ENCODE measurements at places on chromosomes 11 and 22.

DNA sequence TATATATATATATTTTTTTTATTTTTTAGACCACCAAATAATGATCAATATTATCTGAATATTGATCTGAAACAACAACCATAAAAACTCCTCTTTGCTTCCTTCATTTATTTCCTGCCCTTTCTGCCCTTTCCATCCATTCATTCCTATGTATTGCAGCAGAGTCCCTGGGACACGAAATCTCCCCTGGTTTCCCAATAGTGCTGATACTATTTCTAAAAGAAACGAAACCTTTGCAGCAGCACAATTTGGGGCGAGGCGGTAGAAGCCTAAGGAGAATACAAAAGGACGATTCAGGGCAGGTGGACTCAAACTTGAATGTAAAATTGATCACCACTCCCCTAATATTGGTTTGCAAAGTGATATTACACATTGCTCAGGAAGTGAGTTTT lies 16.9 kb upstream of the AMOTL1 start:
- no peak for DNase-seq

GRCh38 chr22:31575190-31575589 lies 78.9 kb downstream of the SFI1 start:
- DNase-seq = no peak

DNA sequence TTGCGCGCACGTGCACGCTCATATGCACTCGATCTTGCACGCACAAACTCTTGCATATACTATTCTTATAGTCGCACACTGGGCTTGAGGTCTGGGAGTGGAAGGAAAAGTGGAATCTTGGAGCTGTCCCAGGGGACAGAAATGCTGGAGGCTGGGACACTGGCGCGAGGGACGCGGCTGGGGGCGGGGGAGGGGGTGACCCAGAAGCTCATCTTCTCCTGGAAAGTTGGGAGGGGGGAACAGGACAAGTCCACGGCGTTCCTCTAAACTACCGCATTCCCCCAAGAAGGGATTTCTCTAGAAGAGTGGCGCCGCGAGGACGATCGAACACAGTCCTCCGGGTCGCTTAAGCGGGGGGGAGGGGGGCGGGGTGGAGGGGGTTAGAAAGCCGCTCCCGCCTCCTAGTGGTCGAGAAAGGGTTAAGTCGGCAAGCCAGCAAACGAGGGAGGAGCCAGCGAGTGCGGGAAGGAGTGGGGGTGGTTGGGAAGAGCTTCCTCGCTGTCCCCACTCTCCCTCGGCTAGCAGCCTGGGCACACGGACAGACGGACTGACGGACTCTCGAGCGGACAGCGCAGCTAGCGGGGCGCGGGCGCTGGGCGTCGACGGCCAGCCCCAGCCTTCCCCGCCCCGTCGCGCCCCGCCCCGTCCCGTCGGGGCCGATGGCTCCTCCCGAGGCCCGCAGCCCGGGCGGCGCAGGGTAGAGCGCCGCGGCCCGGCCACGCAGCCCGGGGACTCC lies at the start of gene RTN4RL2:
Gene RTN4RL2 (plus strand): TSS at position 507 of the 736 bp plus-strand sequence. CDS start 338 bp downstream, outside the sequence.
- peak; percentile 89 for DNase-seq

- DNase-seq = no peak
These were observed 17.9 kb downstream of the NADSYN1 start for GRCh38 chr11:71470946-71471345.

DNA sequence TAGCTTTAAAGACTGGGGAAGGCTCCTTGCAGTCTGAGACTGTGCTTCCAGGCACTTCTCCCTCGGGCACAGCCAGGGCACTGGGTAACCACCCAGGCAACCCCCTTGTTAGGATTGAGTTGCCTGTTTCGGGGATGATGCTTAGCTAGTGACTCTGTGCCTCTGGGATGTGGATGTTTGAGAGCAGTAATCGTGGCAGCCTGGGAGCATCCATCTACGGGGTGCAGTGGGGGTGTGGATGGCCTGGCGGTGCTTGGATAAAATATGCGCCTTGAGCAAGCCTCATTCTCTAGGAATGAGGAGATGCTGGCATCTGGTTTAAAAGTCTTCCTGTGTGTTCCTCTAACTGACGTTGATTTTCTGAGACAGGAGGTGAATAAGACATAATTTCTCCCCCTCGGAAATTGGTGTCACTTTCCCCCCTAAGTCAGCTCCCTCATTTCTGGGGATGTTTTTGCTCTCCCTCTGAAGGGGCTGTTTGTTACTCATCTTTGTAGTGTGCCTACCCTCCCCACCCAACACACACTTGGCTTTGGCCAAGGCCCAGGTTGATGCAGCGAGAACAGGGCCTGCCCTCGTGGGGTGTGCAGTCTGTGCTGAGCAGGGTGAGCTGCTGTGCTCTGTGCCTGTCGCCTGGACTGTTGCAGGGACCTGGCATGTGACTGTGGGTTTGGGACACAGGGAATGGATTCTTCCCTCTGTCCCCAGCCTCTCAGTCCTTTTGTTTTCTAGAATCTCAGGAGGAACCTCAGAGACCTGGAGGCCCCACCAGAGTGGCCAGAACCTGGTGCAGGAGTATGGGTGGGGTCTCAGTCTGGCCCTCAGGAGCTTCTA lies 2.0 kb downstream of the GNAZ start:
- DNase-seq = no peak

DNA sequence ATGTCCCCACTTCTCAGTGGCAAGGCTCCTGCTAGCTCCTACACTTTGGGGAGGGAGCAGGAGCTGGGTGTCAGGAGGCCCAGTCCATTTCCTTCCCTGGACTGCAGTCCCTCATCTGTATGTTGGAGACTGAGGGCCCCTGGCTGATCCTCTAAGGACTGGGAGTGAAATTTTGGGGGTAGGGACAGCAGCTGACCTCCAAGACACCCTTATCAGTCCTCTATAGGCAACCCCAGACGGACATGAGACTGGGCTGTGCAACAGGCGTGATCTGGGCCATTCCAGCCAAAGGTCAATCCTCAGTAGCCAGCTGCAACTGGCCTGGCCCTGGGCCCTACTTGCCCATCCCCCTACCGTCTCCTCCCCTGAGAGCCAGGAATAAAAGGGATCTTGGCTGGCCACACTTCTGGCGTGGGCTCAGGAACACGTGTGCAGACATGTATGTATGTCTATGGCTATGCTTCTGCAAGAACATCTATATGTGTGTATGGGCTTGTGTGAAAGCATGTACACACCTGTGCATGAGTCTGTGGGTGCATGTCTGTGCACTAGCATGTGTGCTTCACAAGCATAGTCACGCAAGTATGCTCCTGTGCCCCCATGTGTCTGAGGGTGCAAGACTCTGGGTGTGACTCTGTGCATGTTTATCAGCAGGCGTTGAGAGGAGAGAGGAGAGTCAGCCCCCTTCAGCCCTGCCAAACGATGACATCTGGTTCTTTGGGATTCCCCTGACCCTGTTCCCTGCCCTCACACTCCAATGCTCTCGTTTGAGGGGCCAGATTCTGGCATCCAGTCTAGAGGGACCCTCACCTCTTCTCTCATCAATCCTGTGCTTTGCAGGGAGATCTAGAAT lies 24.6 kb upstream of the DGAT2 start:
- no peak for DNase-seq

GRCh38 chr22:22229683-22230420 lies 14.7 kb upstream of the VPREB1 start:
- DNase-seq = no peak

DNA sequence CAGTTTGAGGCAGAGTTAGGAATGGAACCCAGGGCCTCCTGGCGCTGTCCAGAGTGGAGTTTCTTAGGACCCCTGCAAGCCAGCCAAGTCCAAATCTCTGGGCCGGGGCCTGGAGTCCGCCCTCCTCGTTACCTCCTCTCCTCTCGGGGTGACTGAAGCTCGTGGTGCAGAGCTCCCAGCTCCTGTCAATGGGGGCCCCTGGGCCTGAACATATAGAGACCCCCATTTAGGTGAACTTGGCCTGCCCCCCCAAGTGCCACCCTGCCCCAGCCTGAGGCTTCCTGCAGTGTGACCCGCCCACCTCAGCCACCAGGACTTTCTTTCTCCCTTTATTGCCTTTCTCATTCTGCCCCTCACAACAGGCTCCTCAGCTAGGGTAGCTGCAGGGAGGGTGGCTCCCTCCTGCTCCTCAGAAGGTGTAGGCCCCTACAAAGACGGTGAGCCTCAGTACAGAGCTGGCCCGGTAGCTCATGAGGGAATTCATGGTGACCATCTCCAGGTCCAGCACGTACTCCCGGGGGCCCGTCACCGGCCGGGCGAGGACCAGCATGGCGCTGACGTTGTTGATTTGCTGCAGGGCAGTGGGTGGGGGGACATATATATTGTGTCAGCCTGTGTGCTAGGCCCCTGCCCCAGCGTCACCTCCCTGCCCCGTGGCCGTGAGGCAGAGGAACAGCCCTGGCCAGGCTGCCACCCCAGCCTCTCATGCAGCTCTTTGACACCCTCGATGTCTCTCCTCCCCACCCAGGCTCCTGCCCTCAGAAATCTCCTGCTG lies 5.9 kb downstream of the EFEMP2 start:
- no peak for DNase-seq

- no peak for DNase-seq
These were observed 84.9 kb downstream of the CSTPP1 start for GRCh38 chr11:47021527-47021818.

DNA sequence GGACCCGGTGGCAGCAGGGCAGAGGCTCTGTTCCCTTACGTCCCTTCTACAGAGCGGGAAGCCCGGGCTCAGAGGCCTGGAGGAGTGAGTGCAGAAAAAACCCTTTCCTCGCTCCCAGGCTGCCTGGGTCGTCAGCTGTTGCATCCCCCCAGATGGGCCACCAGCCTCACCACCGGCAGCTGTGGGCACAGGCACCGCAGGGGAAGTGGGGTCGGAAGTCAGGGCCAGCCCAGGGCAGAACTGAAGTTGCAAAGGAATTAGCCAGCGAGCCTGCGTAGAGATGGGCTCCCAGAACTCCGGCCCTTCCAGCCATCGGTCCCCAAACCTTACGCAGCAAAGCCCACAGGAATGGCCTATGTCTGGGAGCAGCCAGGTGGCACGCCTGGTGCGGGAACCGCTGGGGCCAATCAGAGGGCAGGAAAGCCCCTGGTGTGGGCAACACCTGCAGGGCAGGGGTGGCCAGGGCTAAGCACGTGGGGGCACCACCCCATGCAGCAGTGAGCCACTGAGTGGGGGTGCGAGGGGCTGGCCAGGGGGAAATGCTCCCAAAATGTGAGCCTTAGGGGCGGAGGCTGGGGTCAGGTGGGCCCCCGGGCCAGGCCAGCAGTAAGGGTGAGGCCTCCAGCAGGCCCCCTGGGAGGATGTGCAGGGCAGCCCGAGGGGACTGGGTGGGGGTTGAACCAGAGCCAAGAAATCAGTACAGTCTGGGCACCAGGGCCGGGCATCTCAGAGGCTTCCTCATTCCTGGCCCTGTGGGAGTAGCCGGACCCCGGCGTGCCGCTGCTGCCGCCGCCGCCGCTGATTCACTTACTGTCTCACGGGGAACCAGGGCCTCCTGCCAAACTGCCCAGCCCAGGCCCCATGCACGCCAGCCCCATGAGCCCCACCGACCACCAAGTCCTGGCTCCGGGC lies 58.2 kb downstream of the WNT7B start:
- no peak for DNase-seq

GRCh38 chr11:111352231-111352746 lies 26.8 kb downstream of the POU2AF1 start:
- no peak for DNase-seq
